ENCODE measurements at places on chromosomes 6 and 20. TPM values are rescaled to one million over a fixed set of nuclear protein-coding genes. Genes with fewer than 3 reads are reported as not detected.

The C6orf163 gene
- 0.23 TPM for total RNA-seq

GRCh38 chr6:97136626-97137358 lies 146.2 kb downstream of the MMS22L start:
- H3K4me1 ChIP-seq: no peaks in the 10 kb centered on the region
- H3K36me3 ChIP-seq: no peaks in the 10 kb centered on the region
- H3K27me3 ChIP-seq: no peaks in the 10 kb centered on the region
- no peak overlapping the region for H3K27ac ChIP-seq
- H3K4me3 ChIP-seq: no peak overlapping the region

DNA sequence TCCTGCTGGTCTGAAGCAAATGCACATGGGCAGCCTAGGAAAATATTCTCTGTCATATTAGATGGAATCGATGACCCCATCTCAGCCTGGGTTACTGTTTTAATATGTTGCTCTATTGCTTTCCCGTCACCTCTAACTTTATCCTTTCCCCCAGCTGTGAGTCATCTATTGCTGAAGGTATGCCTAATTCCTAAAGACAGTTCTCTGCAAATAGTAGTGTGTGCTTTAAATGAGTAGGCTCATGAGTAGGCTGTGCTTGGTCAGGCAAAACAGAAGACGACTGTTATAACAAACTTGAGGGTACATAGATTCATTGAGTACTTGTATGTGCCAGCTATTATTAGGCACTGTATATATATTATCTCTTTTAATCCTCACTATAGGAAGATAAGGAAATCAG lies 47.2 kb downstream of the CTNNBL1 start:
- peak; percentile 46 for DNase-seq
- H3K4me3 ChIP-seq: no peak overlapping the region
- H3K27me3 ChIP-seq: peaks cover 1% of the 10 kb centered on the region
- H3K4me1 ChIP-seq: peaks cover 26% of the 10 kb centered on the region

GRCh38 chr6:42777126-42777822 lies 4.6 kb upstream of the BICRAL start:
- H3K4me3 ChIP-seq: peak overlapping the region; percentile 72
- peak overlapping the region; percentile 71 for H3K27ac ChIP-seq
- H3K4me1 ChIP-seq: peaks cover 56% of the 10 kb centered on the region
- H3K27me3 ChIP-seq: no peaks in the 10 kb centered on the region
- DNase-seq: peak; percentile 45
- no peaks in the 10 kb centered on the region for H3K36me3 ChIP-seq

GRCh38 chr6:110492584-110492983 lies 16.2 kb upstream of the SLC22A16 start:
- H3K4me3 ChIP-seq: no peak overlapping the region
- no peak for DNase-seq
- no peak overlapping the region for H3K27ac ChIP-seq
- peaks cover 2% of the 10 kb centered on the region for H3K36me3 ChIP-seq

The DCDC2 gene
- total RNA-seq: not detected

GRCh38 chr6:33391922-33392594 lies 435 bp downstream of the KIFC1 start:
- H3K4me1 ChIP-seq: peaks cover 50% of the 10 kb centered on the region
- no peak for DNase-seq
- H3K27me3 ChIP-seq: no peaks in the 10 kb centered on the region
- peak overlapping the region; percentile 93 for H3K4me3 ChIP-seq

The ANKRD66 gene
- total RNA-seq: not detected

GRCh38 chr6:2504495-2505064 lies 246.1 kb downstream of the MYLK4 start:
- H3K4me1 ChIP-seq: peaks cover 4% of the 10 kb centered on the region
- H3K27me3 ChIP-seq: peaks cover 16% of the 10 kb centered on the region
- H3K4me3 ChIP-seq: no peak overlapping the region
- DNase-seq: no peak
- H3K36me3 ChIP-seq: peaks cover 5% of the 10 kb centered on the region
- no peak overlapping the region for H3K27ac ChIP-seq

The MRPL2 gene
- total RNA-seq: 62.9 TPM

DNA sequence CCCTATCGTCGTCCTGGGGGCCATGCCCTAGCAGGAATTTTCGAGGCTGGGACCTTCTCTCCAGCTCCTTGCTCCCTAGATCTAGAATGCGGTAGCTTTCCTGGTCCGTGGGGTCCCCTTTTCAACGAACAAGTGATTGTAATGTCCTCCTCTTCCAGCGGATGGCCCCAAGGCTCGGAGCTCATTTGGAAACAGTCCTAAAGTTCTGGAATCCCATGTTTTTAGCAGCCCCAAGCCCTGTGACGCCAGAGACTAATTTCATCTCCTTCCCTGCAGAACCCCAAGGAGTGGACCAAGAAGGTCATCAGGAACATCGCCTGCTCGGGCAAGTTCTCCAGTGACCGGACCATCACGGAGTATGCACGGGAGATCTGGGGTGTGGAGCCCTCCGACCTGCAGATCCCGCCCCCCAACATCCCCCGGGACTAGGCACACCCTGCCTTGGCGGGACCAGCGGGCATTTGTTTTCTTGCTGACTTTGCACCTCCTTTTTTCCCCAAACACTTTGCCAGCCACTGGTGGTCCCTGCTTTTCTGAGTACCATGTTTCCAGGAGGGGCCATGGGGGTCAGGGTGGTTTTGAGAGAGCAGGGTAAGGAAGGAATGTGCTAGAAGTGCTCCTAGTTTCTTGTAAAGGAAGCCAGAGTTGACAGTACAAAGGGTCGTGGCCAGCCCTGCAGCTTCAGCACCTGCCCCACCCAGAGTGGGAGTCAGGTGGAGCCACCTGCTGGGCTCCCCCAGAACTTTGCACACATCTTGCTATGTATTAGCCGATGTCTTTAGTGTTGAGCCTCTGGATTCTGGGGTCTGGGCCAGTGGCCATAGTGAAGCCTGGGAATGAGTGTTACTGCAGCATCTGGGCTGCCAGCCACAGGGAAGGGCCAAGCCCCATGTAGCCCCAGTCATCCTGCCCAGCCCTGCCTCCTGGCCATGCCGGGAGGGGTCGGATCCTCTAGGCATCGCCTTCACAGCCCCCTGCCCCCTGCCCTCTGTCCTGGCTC lies 48.5 kb downstream of the PYGB start:
- no peak overlapping the region for H3K4me3 ChIP-seq
- DNase-seq: peak; percentile 3
- 0 out of 2 replicates have a peak, but pooled peaks cover 5% of the 10 kb centered on the region for H3K36me3 ChIP-seq
- H3K27ac ChIP-seq: 0 out of 2 replicates have a peak overlapping the region, but pooled peaks have one; percentile 7
- peaks cover 23% of the 10 kb centered on the region for H3K4me1 ChIP-seq

DNA sequence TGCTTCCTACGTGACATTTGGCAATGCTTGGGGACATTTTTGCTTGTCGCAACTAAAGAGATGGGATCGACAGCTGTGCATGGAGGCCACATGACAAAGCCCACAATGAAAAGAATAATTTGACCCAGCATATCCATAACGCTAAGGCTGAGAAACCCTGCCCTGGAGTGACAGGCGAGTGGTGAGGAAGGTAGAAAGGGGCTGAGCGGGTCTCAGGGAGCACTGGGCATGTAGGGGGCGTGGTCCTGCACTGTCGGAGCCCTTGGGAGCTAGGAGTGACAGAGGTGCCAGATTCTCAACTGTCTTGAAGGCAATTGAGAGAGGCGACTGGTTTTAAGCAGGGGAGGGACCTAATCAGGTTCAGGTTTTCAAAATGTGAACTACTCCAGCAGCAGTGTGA lies 13.6 kb downstream of the GGTLC1 start:
- no peak overlapping the region for H3K27ac ChIP-seq
- H3K4me1 ChIP-seq: no peaks in the 10 kb centered on the region
- DNase-seq: no peak
- H3K27me3 ChIP-seq: no peaks in the 10 kb centered on the region

The MARCKS gene
- 174 TPM for total RNA-seq

- H3K27me3 ChIP-seq: peaks cover 16% of the 10 kb centered on the region
- H3K4me1 ChIP-seq: no peaks in the 10 kb centered on the region
- H3K36me3 ChIP-seq: no peaks in the 10 kb centered on the region
- no peak overlapping the region for H3K4me3 ChIP-seq
- DNase-seq: no peak
These were observed 421.9 kb downstream of the PREX1 start for GRCh38 chr20:48405909-48406308.

The RMND1 gene
- total RNA-seq: 20.6 TPM

GRCh38 chr6:158560836-158561320 lies 987 bp downstream of the TMEM181 start:
- no peaks in the 10 kb centered on the region for H3K36me3 ChIP-seq
- H3K4me1 ChIP-seq: peaks cover 32% of the 10 kb centered on the region
- H3K4me3 ChIP-seq: peak overlapping the region; percentile 93

All from HFFc6 (cell line).